ENCODE measurements at places on chromosomes 1 and 21.

DNA sequence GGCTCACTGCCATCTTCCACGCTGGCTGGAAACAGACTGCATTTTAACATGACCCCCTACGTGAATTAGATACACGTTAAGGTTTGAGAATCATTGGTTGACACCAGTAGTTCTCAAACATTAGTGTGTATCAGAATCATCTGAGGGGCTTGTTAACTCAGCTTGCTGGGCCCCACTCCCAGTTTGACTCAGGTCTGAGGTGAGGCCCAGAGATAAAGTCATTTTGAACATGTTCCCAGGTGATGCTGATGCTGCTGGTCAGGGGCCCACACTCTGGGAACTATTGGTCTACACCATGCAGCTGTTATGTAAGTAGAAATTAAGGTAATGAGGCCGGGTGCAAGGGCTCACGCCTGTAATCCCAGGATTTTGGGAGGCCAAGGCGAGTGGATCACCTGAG, 1.3 kb downstream of the LSM10 start:
- DNase-seq, result no peak

GRCh38 chr1:151443846-151444782, 15.2 kb downstream of the POGZ start:
- peak; percentile 91 for DNase-seq

- peak; percentile 81 for DNase-seq
These were observed at the start of gene NOC2L for GRCh38 chr1:958823-959730. NOC2L (minus strand) TSS chr1:959256; CDS start chr1:959240, 16 bp downstream.

DNA sequence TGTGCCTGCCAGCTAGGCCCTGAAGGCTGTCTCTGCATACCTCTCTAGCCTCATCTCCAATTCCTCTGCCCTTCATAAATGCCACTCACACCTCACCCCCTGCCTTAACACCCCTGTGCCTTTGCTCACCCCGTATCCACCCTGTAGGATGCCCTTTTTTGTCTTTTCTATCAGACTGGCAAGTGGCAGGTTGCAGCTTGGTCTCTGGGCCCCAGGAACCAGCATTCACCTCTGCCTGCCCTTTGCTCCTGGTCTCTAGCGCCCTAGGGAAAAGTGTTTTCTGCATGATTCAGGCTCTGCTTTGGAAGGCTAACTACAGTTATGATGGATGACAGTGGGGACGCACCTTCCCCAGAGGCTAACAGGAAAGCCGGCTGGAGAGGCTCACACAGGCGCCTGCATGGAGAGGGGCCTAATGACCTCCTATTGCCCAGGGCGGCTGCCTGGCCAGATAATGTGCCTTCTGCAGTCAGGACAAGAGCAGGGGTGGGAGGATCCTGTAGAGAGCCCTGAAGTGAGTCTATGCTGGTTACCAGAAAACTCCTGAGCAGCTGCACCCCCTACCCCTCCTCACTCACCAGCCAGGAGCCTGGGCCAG, 11.2 kb downstream of the KANK4 start:
- DNase-seq, result peak; percentile 96

- no peak for DNase-seq
These were observed 2.0 kb downstream of the LRRN2 start for GRCh38 chr1:204683284-204684205.

- peak; percentile 20 for DNase-seq
These were observed 108.4 kb downstream of the FNBP1L start for GRCh38 chr1:93556291-93556690.

DNA sequence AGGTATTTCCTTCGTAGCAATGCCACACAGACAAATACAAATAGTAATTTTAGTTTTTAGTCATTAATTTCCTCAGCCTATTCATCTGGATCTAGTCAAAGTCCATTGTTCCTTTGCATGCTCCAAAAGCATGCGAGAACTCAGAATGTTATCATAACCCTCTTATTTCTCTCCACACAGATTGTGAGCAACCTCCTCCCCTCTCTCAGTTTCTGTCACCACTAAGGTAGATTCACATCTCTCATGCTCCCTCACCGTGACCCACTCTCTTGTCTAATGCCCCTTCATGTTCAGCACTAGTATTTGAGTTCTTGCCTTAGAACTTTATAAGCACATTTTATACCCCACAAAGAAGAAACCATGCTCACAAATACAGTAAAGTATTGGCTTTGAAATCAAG, 582.4 kb downstream of the PLA2G4A start:
- no peak for DNase-seq

GRCh38 chr1:76395059-76395458, 320.5 kb downstream of the ST6GALNAC3 start:
- no peak for DNase-seq

DNA sequence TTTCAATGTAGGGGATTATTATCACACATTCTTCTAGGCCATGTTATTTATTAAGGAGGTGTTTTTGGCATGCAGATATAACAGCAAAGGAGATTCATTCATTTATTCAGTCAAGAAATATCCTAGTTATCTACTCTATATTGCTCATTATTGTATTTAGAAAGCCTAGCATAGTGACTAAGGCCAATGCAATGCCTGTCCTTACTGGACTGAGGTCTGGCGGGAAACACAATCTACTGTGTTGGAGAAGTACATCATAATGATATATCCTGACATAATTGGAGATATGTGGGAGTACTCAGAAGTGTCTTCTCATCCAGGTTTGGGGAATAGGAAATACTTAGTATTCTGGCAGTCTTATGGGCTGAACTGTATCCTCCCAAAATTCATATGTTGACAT, 421.5 kb upstream of the USP24 start:
- DNase-seq, result peak; percentile 37

- peak; percentile 58 for DNase-seq
These were observed 66.6 kb downstream of the DIRAS3 start for GRCh38 chr1:67983867-67984266.

- DNase-seq, result no peak
These were observed 496.9 kb upstream of the LRRC7 start for GRCh38 chr1:69070660-69071373.

DNA sequence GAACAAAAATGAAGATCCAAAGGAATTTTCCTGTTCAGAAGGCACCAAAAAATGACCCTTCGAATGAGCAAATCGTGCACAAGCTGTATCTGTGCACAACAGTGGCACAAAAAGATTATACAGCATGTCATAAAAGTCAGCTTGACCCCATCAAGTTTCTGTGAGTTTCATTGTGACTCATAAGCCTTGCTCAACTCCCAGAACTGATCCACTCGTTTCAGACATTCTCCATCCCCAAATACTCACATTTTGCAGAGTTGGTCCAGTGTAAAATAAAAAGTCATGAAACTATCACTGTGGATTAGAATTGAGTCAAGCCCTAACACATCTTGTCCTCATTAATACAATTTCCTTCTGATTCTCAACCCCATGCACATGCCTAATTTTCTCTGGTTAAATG, 174.7 kb upstream of the PKN2 start:
- DNase-seq, result peak; percentile 3

GRCh38 chr1:64459743-64460142, 10.2 kb upstream of the CACHD1 start:
- peak; percentile 10 for DNase-seq

GRCh38 chr1:49854741-49855140, 169.0 kb downstream of the AGBL4 start:
- no peak for DNase-seq

- no peak for DNase-seq
These were observed 389.7 kb downstream of the NCAM2 start for GRCh38 chr21:21387916-21388315.

DNA sequence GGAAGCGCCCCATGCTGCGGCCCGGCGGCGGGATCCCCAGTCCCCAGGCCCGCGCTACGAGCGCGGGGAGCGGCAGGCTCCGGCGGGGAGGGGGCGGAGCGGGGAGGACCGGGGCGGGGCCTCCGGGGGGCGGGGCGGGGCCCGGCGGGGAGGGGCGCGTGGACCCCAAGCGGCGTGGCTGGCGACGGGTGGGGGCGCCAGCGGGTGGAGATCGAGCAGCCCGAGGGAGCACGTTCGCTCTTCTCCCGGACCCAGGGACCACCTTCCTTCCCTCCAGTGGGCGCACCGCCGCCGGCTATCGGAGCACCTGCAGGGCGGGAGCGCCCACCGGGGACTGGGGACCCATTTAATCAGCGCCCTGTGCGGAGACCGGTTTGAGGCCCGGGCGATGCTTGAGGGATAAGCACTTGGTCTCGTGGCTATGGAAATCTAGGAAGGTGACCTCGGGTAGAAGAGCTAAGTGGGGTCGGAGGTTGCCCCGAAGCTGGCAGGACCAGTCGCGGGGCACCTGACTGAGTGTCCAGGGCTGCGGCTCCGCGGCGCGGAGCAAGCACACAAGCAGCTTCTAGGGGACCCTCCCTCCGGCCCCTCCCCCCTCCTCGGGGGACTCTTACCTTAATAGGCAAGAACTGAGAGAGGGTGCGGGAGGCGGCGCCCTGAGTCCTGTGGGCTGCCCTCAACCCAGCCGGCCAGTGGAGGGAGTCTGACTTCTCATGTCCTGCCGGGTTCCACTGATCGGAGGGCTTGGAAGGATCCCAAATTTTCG, at the start of gene TSPAN2:
Gene TSPAN2 (minus strand): TSS at position 84 of the 766 bp plus-strand sequence. CDS start 71 bp downstream, at position 13.
- peak; percentile 76 for DNase-seq

GRCh38 chr1:33163621-33164519, 18.0 kb downstream of the TRIM62 start:
- peak; percentile 89 for DNase-seq

- peak; percentile 40 for DNase-seq
These were observed 4.4 kb downstream of the ACBD3 start for GRCh38 chr1:226181996-226182714.

DNA sequence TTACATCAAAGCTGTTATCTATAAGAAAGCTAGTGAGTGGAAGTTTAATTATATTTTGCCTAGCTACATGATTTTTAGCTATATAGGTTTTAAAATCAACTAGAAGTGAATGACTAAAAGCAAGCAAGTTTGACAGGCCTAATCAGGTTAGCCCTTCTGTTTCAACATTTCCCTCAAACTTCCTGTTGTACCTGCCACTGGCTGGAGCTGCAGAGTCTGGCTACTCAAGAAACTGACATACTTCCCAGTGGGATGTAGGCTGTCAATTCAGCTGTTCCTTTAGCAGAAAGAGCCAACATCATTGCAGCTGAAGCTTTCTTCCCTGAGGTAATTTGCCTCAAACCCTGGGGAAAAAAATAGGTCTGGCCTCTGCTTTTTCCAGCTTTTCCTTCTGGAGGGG, 87.1 kb upstream of the TNR start:
- no peak for DNase-seq

GRCh38 chr1:111234866-111235265, 7.4 kb downstream of the CHI3L2 start:
- peak; percentile 71 for DNase-seq

- no peak for DNase-seq
These were observed 52.1 kb downstream of the EIF2D start for GRCh38 chr1:206560007-206560716.

GRCh38 chr1:34113887-34114286, 51.1 kb downstream of the CSMD2 start:
- DNase-seq, result peak; percentile 33

DNA sequence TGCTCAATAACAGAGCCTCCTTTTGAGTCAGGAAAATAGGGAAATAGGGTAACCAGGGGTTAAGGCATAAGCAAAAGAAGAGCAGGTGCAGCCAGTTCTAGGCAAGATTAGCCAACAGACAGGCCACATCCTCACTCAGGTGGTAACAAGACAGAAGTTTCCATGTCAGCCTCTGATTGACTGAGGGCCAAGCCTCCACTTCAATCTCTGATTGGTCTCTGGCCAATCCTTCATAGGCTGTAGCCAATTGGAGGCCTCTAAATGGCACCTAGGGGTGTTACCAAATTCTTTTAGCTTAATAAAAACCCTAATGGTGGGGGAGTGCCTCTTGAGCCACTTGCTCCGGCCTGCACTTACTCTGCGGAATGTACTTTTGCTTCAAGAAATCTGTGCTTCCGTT, 37.2 kb downstream of the LACTBL1 start:
- no peak for DNase-seq

GRCh38 chr1:78049396-78049795, 3.6 kb downstream of the GIPC2 start:
- DNase-seq, result no peak

- DNase-seq, result peak; percentile 60
These were observed 17.0 kb upstream of the ADAR start for GRCh38 chr1:154624746-154625643.

DNA sequence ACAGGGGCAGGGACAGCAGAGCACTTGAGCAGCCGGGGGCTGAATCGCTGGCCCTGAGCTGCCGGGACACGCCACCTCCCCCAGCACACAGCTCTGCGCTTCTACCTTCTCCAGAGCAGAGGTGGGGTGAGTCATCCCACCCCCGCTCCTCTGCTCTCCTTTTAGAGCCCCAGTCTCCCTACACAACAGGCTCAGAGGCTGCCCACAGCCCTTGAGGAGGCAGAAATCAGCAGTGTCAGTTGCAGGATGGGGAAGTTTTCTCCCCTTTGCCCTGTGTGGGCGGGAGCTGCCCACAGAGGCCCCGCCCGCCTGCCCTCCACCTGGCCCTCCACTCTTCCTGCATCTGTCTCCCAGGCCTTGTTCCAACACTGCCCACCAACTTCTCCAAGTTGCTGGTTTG, 94.6 kb downstream of the STUM start:
- DNase-seq, result peak; percentile 81

- DNase-seq, result no peak
These were observed 51.4 kb downstream of the ZBTB18 start for GRCh38 chr1:244102468-244102867.

GRCh38 chr1:54583307-54583686, 35.3 kb downstream of the ACOT11 start:
- no peak for DNase-seq

GRCh38 chr1:198042168-198042567, 114.6 kb upstream of the NEK7 start:
- no peak for DNase-seq

GRCh38 chr1:21034725-21035628, 141.7 kb downstream of the EIF4G3 start:
- DNase-seq, result no peak

DNA sequence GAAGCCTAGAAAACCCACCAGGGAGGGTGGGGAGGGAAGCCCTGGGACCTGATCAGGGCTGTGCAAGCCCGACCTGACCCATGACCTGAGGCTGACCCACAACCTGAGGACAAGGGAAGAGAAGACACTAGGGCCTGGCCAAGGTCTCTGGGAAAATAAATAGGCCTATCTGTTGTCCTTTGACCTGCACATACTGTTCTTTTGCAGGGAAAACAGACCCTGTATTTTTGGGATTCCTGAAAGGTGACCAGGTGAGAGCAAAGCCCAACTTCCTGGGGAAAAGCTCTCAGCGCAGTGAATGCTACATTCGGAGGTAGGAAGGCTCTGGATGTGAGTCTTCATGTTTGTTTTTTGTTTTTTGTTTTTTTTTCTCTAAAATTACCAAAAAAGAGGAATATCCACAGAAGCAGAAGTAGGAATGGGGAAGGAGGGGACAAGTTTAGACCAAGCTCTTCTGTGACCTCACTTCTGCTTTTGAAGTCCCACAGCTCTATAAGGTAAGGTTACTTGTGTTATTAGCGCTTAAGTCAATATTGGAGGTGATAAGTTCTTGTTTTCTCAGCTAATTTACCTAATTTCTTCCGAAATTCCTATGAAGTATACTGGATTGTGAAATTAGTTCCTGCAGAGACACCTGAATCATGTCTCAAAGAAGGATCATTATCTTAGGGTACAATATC, 26.2 kb upstream of the LYST start:
- no peak for DNase-seq

DNA sequence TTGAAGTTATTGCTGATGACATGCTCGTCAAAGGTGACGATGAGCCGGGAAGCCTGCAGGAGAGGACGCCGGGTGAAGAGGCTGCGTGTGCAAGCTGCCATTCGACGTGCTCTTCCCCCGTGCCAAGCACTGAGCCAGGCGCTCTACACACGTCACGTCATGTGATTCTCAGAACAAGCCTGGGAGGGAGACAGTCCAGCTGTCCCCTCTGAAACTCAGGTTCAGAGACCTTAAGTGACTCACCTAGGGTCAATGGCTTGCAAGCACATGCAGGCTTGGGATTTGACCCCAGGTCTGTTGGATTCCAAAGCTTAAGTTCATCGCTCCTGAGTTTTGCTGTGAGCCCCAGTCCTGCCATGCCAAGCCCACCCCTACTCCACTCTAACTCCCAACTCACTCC, 57.1 kb downstream of the RAP1GAP start:
- DNase-seq, result no peak
